ENCODE measurements at places on chromosomes 5 and 9. TPM values are rescaled to one million over a fixed set of nuclear protein-coding genes. Genes with fewer than 3 reads are reported as not detected.

GRCh38 chr5:157143127-157143971 lies 684 bp upstream of the MED7 start:
- peak overlapping the region; percentile 99 for H3K27ac ChIP-seq
- DNase-seq: peak; percentile 81
- H3K27me3 ChIP-seq: no peaks in the 10 kb centered on the region
- H3K4me3 ChIP-seq: peak overlapping the region; percentile 84

- no peak for DNase-seq
- H3K27me3 ChIP-seq: peaks cover 20% of the 10 kb centered on the region
Measured at GRCh38 chr9:21945606-21946005, 48.6 kb downstream of the CDKN2A start.

- H3K27me3 ChIP-seq: peaks cover 63% of the 10 kb centered on the region
- H3K4me3 ChIP-seq: no peak overlapping the region
- H3K36me3 ChIP-seq: no peaks in the 10 kb centered on the region
- H3K27ac ChIP-seq: no peak overlapping the region
Measured at GRCh38 chr5:171311322-171312077, 2.5 kb downstream of the TLX3 start.

- no peaks in the 10 kb centered on the region for H3K4me1 ChIP-seq
- no peaks in the 10 kb centered on the region for H3K36me3 ChIP-seq
- H3K27me3 ChIP-seq: no peaks in the 10 kb centered on the region
- H3K4me3 ChIP-seq: no peak overlapping the region
- no peak for DNase-seq
- H3K27ac ChIP-seq: no peak overlapping the region
Measured at GRCh38 chr9:118570066-118570465, 799.2 kb downstream of the BRINP1 start.

DNA sequence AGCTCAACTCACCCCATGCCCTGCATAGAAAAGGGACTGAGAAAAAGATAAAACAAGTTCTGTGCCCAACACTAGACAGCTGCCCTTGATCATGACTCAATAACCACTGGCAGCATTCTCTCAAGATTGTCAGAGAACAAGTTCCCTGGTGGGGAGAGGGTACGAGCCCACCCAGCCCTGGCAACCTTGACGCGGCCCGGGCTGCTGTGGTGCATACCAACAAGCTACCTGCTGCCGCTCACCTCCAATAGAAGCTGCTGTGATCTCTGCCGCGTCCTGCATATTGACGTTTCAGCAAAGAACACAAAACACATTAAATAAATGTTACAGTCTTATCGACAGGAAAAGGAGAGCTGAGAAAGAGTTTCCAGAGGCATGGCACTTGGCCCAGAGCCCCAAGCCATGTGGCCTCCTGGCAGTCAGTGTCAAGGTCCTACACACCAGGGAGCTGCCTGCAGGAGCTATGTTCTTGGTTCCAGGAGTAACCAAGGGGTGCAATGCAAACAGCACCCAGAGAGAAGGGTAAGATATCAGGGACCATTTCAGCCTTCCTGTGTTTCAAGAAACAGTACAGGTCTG lies 28.3 kb downstream of the WHRN start:
- no peak overlapping the region for H3K27ac ChIP-seq
- no peaks in the 10 kb centered on the region for H3K27me3 ChIP-seq
- H3K36me3 ChIP-seq: no peaks in the 10 kb centered on the region
- no peak for DNase-seq
- peaks cover 8% of the 10 kb centered on the region for H3K4me1 ChIP-seq
- no peak overlapping the region for H3K4me3 ChIP-seq

GRCh38 chr5:68243681-68244080 lies 28.1 kb downstream of the PIK3R1 start:
- DNase-seq: no peak
- peaks cover 67% of the 10 kb centered on the region for H3K4me1 ChIP-seq
- peaks cover 18% of the 10 kb centered on the region for H3K36me3 ChIP-seq
- no peak overlapping the region for H3K4me3 ChIP-seq
- peak overlapping the region; percentile 81 for H3K27ac ChIP-seq

DNA sequence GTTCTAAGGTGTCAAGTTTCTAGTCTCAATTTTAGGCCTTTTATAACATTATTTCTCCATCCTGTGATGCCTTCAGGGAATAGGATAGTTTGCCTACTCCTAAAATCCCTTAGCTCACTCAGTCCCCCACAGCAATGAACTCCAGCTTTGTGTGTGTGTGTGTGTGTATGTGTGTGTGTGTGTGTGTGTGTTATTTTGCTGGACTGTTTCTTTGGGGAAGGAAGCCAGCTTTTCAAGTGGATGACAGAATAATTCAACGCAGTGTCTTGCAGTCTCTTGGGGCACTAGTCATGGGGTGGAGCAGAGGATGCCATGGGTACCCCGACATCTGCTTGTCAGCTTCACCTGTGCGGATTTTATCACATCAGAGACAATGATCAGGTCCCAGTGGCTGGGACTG lies 262.8 kb upstream of the DAPK1 start:
- no peaks in the 10 kb centered on the region for H3K36me3 ChIP-seq
- peaks cover 8% of the 10 kb centered on the region for H3K27me3 ChIP-seq
- DNase-seq: no peak
- H3K27ac ChIP-seq: no peak overlapping the region
- no peak overlapping the region for H3K4me3 ChIP-seq

- H3K4me3 ChIP-seq: no peak overlapping the region
- no peaks in the 10 kb centered on the region for H3K27me3 ChIP-seq
- H3K36me3 ChIP-seq: no peaks in the 10 kb centered on the region
- no peak overlapping the region for H3K27ac ChIP-seq
- no peaks in the 10 kb centered on the region for H3K4me1 ChIP-seq
Measured at GRCh38 chr9:23492126-23493002, 333.7 kb downstream of the ELAVL2 start.

DNA sequence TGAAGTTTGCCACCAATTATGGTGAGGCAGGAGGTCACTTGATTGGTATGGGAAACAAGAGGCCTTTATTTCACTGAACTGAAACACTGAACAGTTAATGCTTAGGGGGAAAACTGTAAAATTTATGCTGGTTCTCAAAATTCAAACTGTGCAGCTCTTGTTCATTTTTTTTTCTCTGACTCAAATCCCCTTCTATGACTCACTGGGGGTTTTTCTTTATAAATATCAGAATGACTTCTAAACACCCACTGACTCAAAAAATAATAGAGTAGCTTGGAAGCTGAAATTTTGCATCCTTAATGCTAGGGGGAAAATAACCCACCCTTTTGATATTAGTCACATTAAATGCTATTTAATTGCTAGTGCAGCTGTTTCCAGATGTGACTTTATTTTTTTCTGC lies 24.1 kb upstream of the OTP start:
- peaks cover 18% of the 10 kb centered on the region for H3K27me3 ChIP-seq
- H3K27ac ChIP-seq: no peak overlapping the region
- no peak for DNase-seq
- H3K36me3 ChIP-seq: no peaks in the 10 kb centered on the region
- H3K4me3 ChIP-seq: no peak overlapping the region

GRCh38 chr9:125949703-125950460 lies 202.7 kb downstream of the PBX3 start:
- no peak overlapping the region for H3K4me3 ChIP-seq
- H3K4me1 ChIP-seq: no peaks in the 10 kb centered on the region
- H3K27ac ChIP-seq: no peak overlapping the region
- DNase-seq: no peak
- no peaks in the 10 kb centered on the region for H3K27me3 ChIP-seq

GRCh38 chr5:873328-873727 lies 19.3 kb downstream of the BRD9 start:
- no peaks in the 10 kb centered on the region for H3K4me1 ChIP-seq
- H3K27ac ChIP-seq: no peak overlapping the region
- no peak overlapping the region for H3K4me3 ChIP-seq
- peaks cover 63% of the 10 kb centered on the region for H3K36me3 ChIP-seq

DNA sequence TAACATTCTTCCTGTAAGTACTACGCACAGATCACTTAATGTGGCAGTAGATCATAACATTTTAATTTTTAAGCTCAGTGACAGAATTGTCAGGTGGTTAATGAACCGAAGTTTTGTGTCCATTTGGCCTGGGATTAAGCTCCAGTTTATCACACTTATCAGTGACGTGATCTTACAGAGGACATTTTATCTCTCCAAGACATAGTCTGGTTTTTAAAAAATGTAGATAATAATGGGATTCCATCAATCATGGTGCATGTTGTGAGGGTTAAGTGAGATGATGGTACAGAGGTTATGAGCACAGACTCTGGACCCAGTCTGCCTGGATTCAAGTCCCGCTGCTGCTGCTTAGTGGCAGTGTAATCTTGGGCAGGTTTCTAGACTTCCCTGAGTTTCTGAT lies 66.0 kb upstream of the ZFAND5 start:
- no peak overlapping the region for H3K4me3 ChIP-seq
- H3K27ac ChIP-seq: no peak overlapping the region
- H3K27me3 ChIP-seq: no peaks in the 10 kb centered on the region
- no peaks in the 10 kb centered on the region for H3K36me3 ChIP-seq
- DNase-seq: no peak

- DNase-seq: no peak
- peaks cover 61% of the 10 kb centered on the region for H3K36me3 ChIP-seq
Measured at GRCh38 chr5:55969956-55970355, 24.8 kb downstream of the IL6ST start.

DNA sequence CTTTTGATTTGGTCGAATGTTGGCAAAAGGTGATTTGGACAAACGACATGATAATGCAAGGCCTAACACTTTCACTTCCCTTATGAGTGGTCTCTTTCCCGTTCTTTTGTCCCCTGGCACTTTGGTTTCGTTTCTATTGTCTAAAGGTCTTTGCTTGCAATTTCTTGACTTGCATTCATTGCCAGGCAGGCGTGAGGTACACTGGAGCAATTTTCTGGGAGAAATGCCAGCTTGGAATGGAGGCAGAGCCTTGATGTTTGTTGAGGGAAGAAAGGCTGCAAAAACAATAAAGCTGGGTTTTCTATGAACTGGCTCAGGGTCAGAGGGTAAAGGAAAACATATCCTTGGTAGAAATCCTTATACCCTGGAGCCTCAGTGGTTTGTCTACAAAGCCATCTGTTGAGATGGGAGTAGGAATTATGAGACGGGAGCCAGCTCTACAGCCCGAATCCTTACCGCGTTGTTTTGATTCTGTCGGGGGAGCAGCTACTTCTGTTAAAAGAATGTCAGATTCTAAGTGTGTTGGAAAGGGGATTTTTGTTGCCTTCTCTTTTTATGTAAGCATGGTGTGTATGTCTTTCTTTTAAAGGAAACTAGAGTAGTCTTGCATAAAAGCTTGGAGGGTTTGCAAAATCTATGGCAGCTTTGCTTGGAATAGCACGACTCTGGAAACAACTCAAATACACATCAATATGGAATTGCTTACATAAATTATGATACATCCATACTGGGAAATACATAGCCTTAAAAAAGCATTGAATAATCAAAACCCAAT lies 158.9 kb downstream of the RMI1 start:
- DNase-seq: no peak
- H3K27ac ChIP-seq: no peak overlapping the region
- H3K4me1 ChIP-seq: peaks cover 9% of the 10 kb centered on the region
- H3K27me3 ChIP-seq: peaks cover 39% of the 10 kb centered on the region

- H3K27me3 ChIP-seq: no peaks in the 10 kb centered on the region
- no peak overlapping the region for H3K27ac ChIP-seq
- DNase-seq: no peak
- peaks cover 7% of the 10 kb centered on the region for H3K36me3 ChIP-seq
- peaks cover 2% of the 10 kb centered on the region for H3K4me1 ChIP-seq
Measured at GRCh38 chr5:72369301-72369700, 49.1 kb downstream of the PTCD2 start.

GRCh38 chr5:173454736-173455598 lies 126.8 kb upstream of the STC2 start:
- H3K4me1 ChIP-seq: no peaks in the 10 kb centered on the region
- H3K4me3 ChIP-seq: no peak overlapping the region
- peaks cover 2% of the 10 kb centered on the region for H3K27me3 ChIP-seq
- H3K36me3 ChIP-seq: no peaks in the 10 kb centered on the region

DNA sequence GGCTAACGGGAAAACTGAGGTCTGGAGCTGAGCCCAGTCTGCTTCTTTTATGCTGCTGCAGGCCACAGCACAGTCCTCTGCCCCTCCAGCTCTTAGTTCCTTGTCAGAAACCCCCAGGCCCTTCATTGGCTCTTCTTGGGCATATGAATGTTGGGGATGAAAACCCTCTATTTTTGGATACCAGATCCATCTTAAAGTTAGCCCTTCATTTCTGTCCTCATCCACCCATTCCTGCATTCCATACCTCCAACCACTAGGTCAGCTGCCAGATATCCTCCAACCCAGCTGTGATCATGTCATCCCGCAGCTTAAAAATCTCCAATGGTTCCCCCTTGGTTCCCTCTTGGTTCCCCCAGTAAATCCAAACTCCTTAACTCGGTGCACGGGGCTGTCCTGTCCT lies 1.8 kb upstream of the SLC25A51 start:
- no peak overlapping the region for H3K4me3 ChIP-seq
- no peak for DNase-seq
- H3K4me1 ChIP-seq: peaks cover 11% of the 10 kb centered on the region
- no peaks in the 10 kb centered on the region for H3K27me3 ChIP-seq
- H3K27ac ChIP-seq: no peak overlapping the region

DNA sequence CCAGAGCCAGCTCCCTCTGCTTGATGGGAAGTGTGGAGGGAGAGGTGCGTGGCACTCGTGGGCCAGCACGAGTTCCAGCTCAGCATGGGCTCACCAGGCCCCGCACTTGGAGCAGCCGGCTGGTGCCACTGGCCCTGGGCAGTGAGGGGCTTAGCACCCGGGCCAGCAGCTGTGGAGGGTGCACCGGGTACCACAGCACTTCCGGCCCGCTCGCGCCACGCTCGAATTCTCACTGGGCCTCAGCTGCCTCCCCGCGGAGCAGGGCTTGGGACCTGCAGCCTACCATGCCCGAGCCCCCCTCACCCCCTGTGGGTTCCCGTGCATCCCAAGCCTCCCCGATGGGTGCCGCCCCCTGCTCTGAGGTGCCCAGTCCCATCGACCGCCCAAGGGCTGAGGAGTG lies 98.4 kb downstream of the DCP2 start:
- H3K4me1 ChIP-seq: peaks cover 20% of the 10 kb centered on the region
- no peak overlapping the region for H3K27ac ChIP-seq
- H3K36me3 ChIP-seq: peaks cover 4% of the 10 kb centered on the region
- no peak for DNase-seq
- no peak overlapping the region for H3K4me3 ChIP-seq
- H3K27me3 ChIP-seq: no peaks in the 10 kb centered on the region

The GPX3 gene
- total RNA-seq: not detected

The IRX4 gene
- total RNA-seq: not detected

The GRM6 gene
- not detected for total RNA-seq

The LHX3 gene
- total RNA-seq: not detected

The GRXCR2 gene
- not detected for total RNA-seq

The SPINK7 gene
- not detected for total RNA-seq

The MARCHF11 gene
- total RNA-seq: not detected

The ADAMTS16 gene
- total RNA-seq: not detected

The TRPM6 gene
- 0.07 TPM for total RNA-seq

Measured in activated CD4-positive, alpha-beta T cell treated with anti-CD3 and anti-CD28 coated beads for 36 hours (primary cell).